ENCODE measurements at places on chromosomes 12 and 14.

DNA sequence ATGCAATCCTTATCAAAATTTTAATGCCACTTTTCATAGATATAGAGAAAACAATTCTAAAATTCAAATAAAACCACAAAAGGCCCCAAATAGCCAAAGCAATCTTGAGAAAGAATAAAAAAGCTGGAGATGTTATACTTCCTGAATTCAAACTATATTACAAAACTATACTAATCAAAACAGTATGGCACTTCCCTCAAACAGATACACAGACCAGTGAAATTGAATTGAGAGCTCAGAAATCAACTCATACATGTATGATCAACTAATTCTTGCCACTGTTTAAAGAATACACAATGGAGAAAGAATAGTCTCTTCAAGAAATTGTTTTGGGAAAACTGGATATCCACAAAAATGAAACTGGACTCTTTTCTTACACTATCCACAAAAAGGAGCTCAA, 55.4 kb downstream of the FOXG1 start:
- no peak for DNase-seq

DNA sequence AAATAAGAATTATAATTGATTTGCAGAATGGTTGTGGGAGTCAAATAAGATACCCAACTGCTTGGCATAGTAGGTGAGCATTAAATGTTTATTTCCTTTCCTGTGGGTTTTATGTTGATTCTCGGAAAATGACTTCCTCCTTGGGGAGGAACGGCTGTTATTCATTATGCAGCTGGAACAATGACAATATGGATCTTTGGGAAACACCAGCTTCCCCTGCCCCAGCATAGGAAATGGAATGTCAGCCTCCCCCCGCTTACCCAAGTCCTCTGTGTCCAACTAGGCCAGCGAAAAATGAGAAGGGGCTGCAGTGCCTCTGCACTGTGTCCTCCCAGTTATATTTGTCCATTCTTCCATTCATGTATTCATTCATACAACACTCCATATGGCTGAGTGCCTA, 11.7 kb upstream of the CCDC177 start:
- no peak for DNase-seq

DNA sequence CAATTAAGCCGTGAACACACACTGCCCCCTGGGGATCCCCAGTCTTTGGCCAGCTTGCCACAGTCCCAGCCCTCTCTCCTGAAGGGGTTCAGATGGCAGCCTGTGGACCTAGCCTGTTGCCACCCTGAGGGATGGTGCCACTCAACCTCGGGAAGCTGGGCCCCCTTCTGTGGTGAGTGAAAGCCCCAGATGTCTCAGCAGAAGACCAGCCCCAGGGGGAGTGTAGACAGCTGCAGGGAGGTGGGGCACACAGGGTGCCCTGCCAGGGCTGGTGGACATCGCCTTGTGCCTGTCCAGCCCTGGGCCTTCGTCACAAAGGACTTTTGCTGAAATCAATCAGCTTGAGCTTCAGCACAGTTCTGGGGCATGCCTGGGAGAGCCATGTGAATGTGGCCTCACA, 32.4 kb downstream of the C14orf132 start:
- no peak for DNase-seq

GRCh38 chr12:50571786-50572185, 67.0 kb downstream of the DIP2B start:
- no peak for DNase-seq

GRCh38 chr12:14993537-14994266, 20.9 kb downstream of the PDE6H start:
- DNase-seq = no peak

DNA sequence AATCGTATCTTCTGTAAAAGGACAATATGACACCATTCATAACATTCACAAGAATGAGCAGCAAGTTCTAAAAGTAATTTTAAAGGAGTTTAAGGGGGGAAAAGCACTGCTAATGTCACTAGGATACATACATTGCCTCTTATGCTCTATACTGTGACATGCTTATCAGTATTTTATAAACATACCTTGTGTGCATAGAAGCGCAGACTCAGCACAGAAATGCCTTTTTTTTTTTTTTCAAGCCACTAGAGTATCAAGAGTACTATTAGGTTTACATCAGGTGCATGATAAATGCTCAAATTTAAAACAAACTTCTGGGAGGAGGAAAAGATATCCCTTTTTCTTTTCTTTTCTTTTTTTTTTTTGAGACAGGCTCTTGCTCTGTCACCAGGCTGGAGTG, 13.6 kb upstream of the SMARCC2 start:
- no peak for DNase-seq

DNA sequence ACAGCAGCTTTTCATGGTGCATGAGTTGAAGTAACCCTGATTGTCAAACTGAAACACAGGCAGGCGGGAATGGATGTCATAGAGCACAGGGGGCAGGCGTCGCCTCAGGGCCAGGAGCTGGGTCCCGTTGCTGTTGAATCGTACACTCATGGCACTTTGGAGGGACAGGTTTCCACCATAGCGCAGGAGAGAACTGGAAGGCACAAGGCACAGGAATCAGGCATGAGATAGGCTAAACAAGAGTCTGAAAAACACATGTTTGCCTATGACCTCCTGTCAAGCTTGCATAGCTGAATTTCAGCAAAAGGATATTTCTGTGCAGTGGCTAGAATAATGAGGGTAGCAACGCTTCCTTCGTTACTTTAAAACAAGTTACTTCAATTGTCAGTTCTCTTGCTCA, 61.2 kb downstream of the DCAF5 start:
- DNase-seq = no peak

GRCh38 chr12:75658901-75659823, 147.8 kb upstream of the KRR1 start:
- no peak for DNase-seq

GRCh38 chr14:22974530-22975313, 7.6 kb downstream of the AJUBA start:
- no peak for DNase-seq

- peak; percentile 47 for DNase-seq
These were observed 240.4 kb upstream of the DCN start for GRCh38 chr12:91422811-91423692.

DNA sequence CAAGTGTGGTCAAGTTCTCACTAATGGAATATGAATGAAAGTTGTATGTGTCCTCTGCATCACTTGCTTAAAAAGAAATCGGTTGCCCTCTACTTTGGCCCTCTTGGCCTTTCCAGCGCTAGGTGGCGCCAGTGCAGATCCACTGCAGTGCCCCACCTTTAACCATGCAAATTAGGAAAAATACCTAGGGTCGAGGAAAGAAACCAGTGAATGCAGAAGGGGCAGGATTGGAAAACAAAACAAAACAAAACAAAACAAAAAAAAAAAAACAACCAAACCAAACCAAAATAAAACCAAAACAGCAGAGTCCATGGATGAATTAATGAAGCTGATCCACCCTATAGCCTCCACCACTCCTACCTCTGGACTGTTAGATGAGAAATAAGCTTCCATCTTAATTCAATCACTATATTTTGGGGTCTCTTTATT, 12.9 kb upstream of the NEMF start:
- DNase-seq = peak; percentile 45

DNA sequence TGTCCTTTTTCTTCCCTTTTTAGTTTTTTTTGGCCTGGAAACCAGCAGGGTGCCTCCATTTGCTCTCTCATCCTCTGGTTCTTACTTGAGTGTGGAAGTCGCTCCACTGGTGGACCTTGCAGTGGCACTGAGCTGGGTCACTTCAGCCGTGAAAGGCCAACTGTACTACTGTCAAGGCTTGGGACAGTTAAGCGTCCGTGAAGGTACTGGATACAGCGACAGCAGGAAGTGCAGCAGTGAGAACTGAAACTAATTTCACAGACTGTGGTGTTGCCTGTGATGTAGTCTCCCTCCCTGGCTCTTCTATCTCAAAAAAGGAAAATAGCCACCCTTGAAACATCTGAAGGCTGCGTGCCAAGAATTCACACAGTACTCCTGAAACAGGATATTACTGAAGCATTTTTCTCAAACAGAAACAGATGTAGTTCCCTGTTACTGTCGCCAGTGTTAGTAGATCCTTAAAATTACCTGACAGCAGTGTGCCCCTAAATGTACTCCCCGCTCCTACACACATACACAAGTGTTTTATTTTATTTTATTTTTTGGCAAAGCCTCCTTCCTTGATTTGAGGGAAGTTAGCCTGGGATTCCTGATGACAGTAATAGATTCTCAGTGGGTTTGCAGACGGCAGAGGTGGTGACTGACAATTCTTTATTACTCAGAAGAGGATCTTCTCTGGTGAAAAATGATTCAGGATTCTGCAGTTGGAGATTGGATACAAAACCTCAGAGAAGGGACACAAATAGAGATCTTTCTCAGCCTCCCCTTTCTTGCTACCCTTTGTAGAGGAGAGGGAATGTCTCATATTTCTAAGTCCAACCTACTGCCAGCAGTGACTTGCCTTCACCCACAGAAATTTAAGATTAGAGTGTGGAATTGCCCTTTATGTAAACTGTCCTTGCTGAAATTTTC, 4.4 kb downstream of the SUSD6 start:
- no peak for DNase-seq

GRCh38 chr14:61963926-61964325, 201.7 kb downstream of the SNAPC1 start:
- no peak for DNase-seq

DNA sequence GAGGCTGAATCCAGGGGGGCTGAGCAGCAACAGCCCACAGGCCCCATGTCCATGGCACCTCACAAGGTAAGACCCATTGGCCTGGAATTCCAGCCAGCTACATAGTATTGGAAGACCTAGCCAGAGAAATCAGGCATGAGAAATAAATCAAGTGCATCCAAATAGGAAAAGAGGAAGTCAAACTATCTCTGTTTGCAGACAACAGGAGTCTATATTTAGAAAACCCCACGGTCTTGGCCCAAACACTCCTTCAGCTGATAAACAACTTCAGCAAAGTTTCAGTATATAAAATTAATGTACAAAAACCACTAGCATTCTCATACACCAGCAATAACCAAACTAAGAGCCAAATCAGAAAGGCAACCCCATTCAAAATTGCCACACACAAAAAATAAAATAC, 16.9 kb downstream of the PDE6H start:
- DNase-seq = no peak

All from cerebellum (tissue), 4 donors.